ENCODE measurements at places on chromosomes 6 and 20.

- no peak for DNase-seq
Observed at GRCh38 chr6:113540466-113540865, 316.7 kb upstream of the MARCKS start.

- no peak for DNase-seq
Observed at GRCh38 chr6:40509086-40509485, 78.1 kb downstream of the LRFN2 start.

DNA sequence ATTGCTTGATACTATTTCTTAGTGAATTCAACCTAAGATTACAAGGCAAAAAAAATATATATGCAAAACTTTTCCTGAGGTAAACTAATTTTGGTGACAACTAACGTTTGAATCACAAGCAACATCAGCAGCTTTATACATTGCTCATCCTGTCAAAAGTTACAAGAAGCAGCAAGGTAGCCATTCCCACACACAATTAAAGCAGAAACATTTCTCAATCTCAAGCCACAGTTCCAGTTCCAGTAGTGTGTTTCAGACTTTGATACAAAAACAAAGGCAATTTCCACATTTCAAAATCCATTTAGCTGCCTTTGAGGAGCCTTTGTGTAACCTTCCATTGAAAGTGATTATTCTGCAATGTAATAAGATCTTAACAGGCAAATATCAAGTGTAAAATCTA lies 191.0 kb downstream of the WDR27 start:
- no peak for DNase-seq

DNA sequence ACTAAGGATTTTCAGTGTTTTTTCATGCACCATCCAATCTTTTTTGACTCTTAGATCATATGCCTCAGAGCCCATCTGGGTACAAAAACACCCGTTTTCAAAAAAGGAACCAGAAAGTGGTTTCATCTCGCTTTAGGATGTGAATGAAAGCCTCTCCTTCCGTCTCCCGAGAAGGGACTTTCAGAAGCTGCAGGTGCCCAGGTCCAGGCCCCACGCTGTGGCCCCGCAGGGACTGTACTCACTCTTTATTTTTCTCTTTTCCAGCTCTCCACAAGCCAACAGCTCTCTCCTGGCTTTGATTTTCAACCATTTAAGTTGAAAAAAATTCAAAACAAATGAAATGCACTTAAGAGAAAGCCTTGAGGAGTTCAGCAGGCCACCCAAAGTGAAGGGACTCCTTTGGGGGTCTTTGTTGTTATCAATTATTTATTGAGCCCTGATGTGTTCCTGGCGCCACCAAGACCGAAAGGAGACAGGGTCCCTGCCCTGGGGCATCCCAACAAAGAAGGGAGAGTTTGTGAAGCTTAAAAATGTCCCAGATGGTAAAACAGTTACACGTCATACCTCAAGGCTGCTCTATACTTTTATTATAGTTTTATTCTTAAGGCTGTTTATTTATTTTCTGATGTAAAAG lies 467.3 kb downstream of the PREX1 start:
- DNase-seq = peak; percentile 27

DNA sequence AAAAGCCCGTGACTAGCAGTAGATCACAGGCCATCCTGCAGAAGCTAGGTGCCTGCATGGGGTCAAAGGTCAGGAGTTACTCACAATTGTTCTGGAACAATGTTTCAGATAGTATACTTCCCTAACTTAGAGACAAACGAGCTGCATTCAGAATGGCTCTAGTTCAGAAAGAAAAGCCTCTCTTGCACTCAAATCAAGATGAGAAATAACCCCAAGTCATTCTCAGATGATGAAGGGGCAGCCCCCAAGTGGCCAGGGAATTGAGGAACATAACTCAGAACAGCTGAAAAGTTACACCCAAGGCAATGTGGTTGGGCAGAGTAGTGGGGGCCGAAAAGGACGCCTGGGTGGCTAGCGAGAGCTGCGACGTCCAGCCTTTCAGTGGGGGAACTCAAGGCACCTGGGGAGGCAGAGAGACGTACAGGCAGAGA lies 27.8 kb downstream of the FYN start:
- DNase-seq = no peak

GRCh38 chr20:3094848-3095629 lies 10.5 kb upstream of the AVP start:
- DNase-seq = no peak

- no peak for DNase-seq
Observed at GRCh38 chr6:126110512-126111270, 124.4 kb downstream of the TRMT11 start.

- DNase-seq = no peak
Observed at GRCh38 chr20:13865791-13866351, 81.0 kb downstream of the NDUFAF5 start.
